ENCODE measurements at places on chromosomes 16 and 17.

GRCh38 chr17:34166352-34166751 is 88.7 kb upstream of the CCL2 start:
- no peak for DNase-seq

- no peak for DNase-seq
Measured at GRCh38 chr16:47571049-47571448, 109.9 kb downstream of the PHKB start.

DNA sequence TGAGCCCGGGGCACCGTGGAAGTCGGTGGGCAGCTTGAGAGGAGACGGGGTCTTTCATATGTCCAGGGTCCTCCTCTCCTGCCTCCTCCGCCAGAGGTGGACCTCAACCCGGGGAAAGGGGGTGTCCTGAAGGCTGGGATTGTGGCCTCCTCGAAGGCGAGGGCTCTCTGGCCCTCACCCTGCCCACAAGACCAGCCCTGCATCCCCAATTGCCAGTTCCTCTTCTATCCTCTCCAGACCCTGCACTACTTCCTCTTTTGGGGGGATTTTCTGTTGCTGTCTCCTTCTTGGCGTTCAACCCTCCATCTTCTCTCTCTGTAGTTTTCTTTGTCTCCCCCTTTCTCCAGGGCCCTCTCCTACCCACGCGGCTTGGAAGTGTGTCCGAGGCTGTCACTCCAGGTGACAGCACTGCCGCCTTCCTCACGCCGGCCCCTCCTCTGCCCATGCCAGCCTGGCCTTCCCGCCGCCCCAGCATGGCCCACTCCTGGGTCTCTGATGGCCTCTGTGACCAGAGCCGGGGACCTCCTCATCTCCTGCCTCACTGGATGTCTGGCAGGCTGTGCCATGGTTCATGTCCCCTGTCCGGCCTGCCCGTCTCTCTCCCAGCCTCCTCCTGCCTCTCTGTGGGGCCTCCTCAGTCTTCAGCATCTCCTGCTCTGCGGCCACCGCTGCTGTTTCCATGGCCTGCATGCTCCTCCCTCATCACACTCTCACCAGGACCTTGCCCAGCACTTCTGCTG is 2.4 kb upstream of the ITGAX start:
- DNase-seq = no peak

DNA sequence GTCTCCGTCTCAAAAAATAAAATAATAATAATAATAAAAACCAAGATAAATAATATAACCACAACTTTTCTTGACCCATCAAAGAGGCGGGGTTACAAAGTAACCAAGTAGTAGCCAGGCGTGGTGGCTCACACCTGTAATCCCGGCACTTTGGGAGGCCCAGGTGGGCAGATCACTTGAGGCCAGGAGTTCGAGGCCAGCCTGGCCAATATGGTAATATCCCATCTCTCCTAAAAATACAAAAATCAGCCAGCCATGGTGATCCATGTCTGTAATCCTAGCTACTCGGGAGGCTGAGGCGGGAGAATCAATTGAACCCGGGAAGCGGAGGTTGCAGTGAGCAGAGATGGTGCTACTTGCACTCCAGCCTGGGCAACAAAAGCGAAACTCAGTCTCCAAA is 45.3 kb downstream of the ADCY9 start:
- DNase-seq = no peak

- DNase-seq = no peak
Measured at GRCh38 chr17:740240-741017, 8.0 kb downstream of the TLCD3A start.

DNA sequence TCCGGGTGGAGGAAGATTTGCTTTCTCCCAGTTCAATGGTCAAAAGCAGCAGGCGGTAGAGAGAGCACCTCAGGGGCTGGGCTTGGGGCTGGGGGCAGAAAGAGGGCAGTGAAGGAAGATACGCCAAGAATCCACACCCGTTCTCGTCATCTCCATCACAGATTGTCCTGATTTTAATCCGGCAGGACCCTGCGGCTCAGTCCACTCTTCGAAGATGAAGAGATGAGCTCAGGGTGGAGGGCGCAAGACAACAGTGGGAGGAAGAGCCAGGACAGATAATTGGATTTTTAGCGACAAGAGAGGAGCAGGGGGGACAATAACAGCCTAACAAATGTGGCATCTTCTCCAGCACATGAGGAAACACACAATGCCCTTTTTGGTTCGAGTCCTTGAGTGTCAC is 165.9 kb downstream of the SDK2 start:
- DNase-seq = no peak

Data from left ventricle myocardium inferior (tissue), 1 donor.